ENCODE measurements at places on chromosomes 4 and X. TPM values are rescaled to one million over a fixed set of nuclear protein-coding genes. Genes with fewer than 3 reads are reported as not detected.

The HS3ST1 gene
- total RNA-seq, result not detected

The CT45A10 gene
- not detected for total RNA-seq

The HTN1 gene
- not detected for total RNA-seq

The GABRG1 gene
- not detected for total RNA-seq

The COX7B2 gene
- not detected for total RNA-seq

The PPA2 gene
- total RNA-seq, result 42.2 TPM

DNA sequence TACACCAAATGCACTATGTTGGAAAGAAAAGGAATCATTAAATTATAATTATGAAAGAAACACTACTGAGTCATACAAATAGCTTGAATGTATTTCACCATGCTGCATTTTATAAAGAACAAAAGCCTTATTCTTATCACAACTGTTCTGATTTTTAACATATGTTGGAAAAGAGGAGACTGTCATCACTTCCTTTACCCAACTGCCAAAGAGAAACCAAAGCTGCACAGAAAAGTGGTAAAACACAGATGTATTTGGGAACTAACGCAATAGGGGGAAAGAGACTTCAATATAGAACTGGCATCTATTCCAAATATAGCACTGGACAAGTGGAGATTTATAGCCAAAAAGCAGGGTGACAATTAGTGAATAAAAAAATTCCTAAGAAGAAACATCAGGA is 181.0 kb downstream of the SPANXN3 start:
- DNase-seq, result no peak

DNA sequence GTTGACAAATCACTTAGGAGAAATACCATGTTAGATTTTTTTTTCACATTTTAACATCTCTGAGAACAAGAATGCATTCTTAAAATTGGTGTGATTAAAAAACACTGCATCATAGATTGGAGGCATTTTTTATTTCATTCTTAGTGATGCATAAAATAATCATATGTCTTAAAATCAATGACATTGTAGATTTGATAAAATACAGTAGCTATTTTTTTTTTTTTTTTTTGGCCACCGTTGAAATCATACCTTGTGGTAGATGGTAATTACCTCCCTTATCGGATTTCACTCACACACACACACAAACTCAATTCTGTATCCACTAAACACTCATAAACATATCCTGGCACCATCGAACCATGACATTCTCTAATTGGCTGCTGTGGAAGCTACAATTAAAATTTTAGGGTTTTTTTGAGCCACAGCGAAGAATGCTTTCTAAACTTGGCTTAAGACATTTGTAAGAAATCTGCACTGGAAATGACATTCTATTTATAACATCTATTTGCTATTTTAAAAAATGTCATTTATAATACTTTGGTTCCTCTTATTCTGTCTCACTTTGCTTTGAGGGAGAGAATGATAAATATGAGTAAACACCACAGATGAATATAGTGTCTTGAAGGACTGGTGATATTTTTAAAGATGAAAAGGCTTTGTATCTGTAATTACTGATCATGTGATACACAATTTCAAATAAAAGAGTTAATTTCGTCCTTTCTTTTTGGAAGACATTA is 60.1 kb downstream of the CCSER1 start:
- DNase-seq, result no peak

DNA sequence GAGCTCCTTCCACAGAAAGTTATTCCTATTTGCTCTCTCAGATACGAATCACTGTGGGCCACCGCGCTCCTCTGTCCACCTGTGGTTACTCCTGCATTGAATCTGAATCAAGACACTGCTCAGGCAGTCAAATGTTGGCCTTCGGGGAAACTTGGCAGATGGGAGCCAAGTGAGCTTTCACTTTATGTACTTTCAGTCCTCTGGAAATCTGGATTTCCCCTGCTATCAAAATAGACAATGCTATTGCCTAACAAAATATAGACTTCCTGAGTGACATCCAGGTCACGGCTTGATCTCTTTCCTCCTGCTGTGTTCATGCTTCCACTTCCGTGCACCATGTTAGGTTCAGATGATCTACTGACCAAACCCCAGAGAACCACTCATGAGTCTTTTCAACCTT is 43.8 kb downstream of the FHL1 start:
- no peak for DNase-seq

GRCh38 chr4:123248085-123248659 is 148.4 kb upstream of the SPRY1 start:
- DNase-seq, result no peak

DNA sequence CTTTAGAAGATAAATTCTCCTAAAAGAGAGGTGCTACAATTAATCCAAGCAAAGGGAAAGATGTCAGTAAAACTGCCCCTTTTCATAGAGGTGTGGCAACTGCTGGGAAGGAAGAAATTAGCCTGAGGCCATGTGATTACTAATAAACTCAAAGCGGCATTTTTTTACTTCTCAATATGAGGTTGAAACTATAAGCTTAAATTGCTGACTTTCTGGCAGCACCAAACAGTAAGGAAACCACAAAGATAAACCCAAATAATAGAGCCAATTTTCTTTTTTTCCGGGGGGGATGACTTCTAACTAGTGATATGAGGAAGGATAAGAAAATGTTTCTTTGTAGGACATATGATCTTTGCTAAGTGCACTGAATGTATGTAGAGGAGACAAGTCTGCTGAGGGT is 30.9 kb downstream of the AR start:
- no peak for DNase-seq

GRCh38 chrX:85622635-85623034 is 243.2 kb upstream of the POF1B start:
- no peak for DNase-seq

- no peak for DNase-seq
These were observed 93.2 kb downstream of the FAM13A start for GRCh38 chr4:88963817-88964216.

DNA sequence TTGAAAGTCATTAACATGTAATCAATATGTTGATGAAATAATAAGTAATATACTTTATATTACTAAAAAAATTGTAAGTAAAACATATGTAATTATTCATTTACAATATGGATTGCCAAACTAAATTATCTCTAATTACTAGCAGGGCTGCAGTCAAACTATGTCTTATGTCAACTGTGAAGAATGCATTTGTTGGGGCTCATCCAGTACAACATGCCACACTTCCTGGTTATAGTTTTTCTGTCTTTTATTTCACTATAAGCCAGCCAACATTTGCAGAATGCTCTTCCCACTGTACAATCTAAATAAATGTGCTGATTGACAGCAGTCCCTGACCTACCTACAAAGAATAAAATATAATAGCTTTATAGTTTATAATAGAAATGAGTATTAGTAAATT is 975.4 kb upstream of the NDST4 start:
- DNase-seq, result no peak

DNA sequence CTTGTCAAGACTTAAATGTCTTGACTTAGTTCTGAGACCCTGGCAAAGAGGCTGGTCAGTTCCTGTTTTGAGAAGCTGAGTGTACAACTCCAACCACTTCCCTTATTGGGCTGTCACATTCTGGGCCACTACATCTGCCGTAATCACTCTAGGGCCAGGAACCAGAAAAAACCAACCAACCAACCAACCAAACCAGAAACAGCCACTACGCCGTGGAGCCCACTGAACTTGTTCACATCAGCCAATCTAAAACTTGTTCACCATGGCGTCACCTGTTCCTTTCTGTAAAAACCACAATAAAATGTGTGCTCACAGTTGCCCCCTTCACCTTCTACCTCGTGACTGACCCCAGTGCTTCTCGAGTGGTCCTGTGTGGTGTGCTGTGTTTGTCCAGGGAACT is 107.3 kb downstream of the JADE1 start:
- DNase-seq, result no peak

DNA sequence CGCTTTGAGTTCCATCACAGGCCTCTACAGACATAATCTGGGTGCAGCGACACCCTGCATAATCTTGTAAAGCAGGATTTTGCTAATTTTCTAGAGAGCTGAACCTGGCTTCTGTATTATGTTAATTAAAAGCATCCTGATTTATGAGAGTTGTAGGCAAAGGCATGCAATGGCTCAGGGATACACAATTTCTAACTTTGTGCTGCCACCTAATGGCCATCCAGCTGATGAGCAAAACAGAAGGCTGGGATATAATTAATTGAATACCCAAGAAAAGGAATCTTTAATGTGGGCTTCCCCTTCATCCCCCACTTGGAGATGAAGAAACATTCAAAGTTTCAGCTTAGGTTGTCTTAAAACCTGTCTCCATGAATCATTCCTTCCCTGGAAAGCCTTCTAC is 78.1 kb downstream of the BMP15 start:
- DNase-seq, result peak; percentile 28

GRCh38 chr4:10158333-10158942 is 41.8 kb upstream of the WDR1 start:
- DNase-seq, result no peak

DNA sequence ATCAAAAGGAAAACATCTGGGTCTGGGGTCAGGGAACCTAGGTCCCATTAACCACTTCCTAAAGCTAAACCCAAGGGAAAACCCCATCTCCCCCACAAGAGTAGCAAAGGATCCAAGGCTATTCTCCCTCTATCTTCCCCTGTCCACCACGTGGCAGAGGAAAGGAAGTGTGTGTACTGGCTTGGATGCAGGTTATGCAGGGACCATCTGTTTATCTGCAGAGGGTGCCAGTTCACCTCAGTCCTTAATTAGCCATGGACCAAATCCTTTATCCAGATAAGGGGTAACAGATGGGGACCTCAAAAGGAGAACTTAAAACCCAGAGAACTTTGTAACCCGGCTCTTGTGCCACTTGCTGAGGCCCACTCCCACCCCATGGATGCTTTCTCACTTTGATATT is 135.3 kb downstream of the ZNF518B start:
- no peak for DNase-seq

- DNase-seq, result no peak
These were observed 50.4 kb upstream of the TRAM1L1 start for GRCh38 chr4:117135634-117136354.

DNA sequence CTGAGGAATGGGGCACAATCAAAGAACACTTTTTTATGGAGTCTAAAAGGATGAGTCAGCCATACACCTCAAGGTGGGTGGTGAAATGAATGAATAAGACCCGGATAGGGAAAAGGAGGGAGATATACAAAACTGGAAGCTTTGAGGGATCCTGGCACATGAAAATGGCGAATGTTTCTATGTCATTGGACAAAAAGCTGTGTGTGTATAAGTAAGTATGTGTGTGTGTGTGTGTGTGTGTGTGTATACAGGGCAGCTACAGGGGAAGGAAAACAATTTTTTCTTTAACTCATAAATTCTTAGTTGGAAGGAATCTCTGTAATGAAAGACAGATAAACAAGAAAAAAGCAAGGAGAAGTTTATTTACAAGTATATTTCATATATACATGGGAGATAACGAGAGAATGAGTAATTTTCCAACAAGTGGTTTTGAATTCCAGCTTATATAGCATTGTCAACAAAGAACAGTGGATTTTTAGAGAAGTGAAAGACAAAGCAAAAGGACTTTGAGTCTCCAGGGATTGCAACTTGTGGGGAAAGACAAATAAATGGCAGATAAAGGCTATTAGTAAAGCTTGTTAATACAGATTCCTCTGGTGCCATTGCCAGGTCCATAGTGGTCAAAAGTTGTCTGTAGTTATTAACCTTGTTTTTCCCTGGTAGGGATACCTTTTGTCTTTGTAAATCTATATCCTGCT is 99.7 kb downstream of the MMRN1 start:
- DNase-seq, result no peak

GRCh38 chr4:165668694-165669093 is 204.3 kb upstream of the TLL1 start:
- no peak for DNase-seq

GRCh38 chrX:8760021-8760420 is 28.1 kb upstream of the ANOS1 start:
- no peak for DNase-seq

DNA sequence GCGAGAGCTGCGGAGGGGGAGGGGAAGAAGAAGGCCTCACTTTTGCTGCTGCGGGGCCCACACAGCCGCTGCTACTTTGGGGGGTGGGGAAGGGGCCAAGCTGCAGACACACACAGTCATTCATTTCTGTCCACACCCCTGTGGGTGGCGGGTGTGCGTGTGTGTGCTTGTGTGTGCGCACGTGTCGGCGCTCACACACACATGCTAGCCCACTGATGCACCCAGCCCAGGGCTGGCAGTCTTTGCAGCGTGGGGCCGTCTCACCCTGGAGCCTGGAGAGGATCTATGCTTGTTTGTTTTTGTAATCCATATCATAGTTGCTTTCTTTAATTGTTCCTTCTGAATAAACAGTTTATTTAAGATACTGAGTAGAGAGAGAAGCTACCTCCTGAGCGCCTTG is 4.0 kb downstream of the DUSP9 start:
- no peak for DNase-seq

- DNase-seq, result no peak
These were observed 77.8 kb downstream of the SHROOM2 start for GRCh38 chrX:9864011-9864410.

DNA sequence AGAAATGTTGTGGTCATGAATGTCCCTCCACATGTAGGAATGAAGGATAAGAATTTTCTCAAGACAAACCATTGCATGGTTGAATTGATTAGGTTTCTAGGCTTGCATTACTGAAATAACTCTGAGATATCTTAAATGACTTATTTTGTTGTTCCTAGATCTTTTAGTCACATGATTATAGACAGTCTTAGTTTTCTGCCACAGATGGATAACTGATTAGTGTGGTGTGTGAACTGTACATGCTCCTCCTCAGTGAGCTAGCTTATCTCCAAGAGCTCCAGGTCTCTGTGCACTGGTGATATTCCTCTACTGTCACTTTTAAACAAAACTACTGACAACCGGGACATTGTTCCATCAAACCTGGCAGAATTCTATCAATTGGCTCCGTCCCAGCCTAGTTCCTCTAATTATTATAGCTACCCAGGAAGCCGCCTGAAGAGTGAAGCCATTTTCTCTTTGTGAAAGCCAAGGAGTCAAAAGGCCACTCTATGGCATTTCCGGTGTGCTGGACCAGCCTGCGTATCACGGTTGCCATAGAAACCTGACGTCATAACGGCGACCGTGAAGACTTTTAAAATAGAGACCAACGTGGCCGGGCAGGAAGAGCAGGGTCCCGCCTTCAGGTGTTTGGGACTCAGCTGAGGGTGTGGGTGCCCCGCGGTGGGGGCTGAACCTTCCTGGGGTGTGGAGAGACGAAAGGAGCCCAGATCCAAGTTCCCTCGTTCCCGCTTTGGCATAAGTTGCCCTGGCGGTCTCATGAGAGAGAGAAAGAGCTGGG is 28.1 kb downstream of the BEX3 start:
- peak; percentile 19 for DNase-seq

GRCh38 chrX:137568741-137569469 is 3.0 kb downstream of the ZIC3 start:
- no peak for DNase-seq

- no peak for DNase-seq
These were observed 132.7 kb downstream of the THOC2 start for GRCh38 chrX:123600181-123600580.

DNA sequence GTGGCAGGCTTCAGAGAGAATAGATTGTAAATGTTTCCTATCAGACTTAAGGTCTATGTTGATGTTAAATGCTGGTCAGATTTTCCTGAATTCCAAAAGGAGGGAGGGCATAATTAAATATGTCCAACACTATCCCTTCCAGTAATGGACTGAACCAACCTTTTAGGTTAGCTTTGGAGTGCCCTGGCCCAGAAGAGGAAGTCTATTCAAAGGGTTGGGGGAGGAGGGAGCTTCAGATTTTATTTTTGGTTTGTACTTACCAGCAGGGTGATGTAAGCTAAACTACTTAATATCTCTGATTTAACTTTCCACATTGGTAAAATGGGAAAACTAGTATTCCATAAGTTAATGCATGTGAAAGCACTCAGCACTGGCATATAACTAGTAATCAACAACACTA is 91.1 kb downstream of the RBM46 start:
- DNase-seq, result no peak

- no peak for DNase-seq
These were observed 168.2 kb downstream of the COL25A1 start for GRCh38 chr4:109134268-109134667.

- no peak for DNase-seq
These were observed 42.4 kb downstream of the N4BP2 start for GRCh38 chr4:40099010-40099409.
